Dermis blood vessel endothelial cell (primary cell): ENCODE measurements at places on chromosomes 6 and 20. TPM values are rescaled to one million over a fixed set of nuclear protein-coding genes. Genes with fewer than 3 reads are reported as not detected.

Gene BPIFB2
- total RNA-seq, result not detected in 2 replicates

Gene BMP5
- not detected in 2 replicates for total RNA-seq

Gene SLC44A4
- 0.05 and 0.17 TPM in 2 replicates for total RNA-seq

Gene ABHD16B
- total RNA-seq, result not detected in 2 replicates

Gene BTBD3
- 65.3 and 84.9 TPM in 2 replicates for total RNA-seq

Gene FNDC1
- not detected in 2 replicates for total RNA-seq

Gene F13A1
- not detected in 2 replicates for total RNA-seq

Gene MTO1
- 28.8 and 30.0 TPM in 2 replicates for total RNA-seq

Gene OTOR
- total RNA-seq, result not detected in 2 replicates

Gene POU5F1
- 0.68 TPM in 1 of 2 replicates, not detected in the other for total RNA-seq

Gene MUC21
- not detected in 2 replicates for total RNA-seq

Gene HLA-G
- total RNA-seq, result not detected in 2 replicates

Gene SCUBE3
- total RNA-seq, result 0.85 and 1.7 TPM in 2 replicates
